ENCODE measurements at places on chromosomes 1 and 21. TPM values are rescaled to one million over a fixed set of nuclear protein-coding genes. Genes with fewer than 3 reads are reported as not detected.

DNA sequence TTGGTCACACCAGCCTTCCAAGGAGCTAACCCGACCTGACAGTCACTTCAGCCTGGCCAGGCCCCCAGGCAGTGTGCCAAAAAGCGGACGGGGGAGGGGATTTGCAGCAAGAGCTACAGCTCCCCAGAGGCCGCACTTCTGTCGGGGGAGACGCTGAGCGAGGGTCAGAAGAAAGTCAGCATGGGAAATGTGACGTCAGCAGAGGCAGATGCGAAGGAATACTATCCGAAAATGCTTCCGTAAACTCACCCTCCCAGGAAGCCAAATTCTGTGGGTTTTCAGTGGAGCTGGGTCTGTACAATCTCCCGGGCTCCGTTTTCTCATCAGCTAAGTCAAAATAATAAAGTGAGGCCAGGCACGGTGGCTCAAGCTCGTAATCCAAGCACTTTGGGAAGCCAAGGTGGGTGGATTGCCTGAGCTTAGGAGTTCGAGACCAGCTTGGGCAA lies 28.5 kb upstream of the ECE1 start:
- DNase-seq = no peak

DNA sequence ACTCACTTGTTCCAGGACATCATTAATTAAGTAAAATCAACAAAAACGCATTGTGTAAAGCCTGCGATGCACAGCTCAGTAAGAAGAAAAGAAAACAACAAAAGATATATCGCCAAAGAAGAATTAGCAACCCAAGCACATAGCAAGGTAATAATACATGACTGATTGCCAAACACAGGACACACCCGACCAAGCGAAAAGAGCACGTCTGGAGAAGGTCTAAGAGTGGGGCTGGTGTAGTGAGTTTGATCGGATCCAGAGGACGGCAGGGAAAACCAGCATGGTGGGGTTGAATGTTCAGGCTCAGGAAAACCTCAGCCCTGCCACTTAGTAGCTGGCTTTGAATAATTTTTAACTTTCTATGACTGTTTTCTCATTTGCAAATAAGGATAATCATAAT lies 69.8 kb downstream of the JAK1 start:
- no peak for DNase-seq

DNA sequence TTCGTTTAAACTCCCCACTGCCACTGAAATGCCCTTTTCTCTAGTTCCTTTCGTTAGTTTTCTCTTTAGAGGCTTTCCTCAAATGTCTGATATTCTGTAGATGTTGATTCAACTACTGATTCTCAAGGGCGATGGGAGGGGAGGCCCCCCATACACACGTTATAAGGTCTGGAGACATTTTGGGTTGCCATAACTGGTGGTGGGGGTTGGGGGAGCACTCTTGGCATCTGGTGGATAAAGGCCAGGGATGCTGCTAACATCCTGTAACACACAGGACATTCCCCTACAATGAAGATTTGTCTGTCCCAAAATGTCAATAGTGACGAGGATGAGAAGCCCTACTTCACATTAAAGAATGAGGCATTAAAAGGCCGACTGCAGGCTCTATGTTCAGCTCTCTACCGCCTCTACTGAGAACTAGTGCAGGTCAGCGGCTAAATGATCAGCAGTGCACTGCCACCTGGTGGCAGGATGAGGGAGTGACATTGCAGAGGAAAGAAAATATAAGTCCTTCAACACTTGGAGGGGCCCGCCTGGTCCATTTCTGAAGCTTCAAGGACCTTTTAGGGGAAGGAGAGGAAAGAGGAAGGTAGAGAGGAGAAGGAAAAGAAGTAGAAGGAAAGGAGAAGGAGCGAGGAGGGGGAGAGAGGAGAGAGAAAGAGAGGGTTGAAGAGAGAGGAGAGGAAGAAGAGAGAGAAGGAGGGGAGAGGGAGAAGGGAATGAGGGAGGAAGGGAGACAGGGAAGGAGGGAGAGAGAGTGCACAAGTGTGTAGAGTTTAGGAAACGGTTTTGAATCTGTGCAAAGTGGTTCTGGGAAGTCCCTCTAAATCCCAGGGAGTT lies 29.4 kb downstream of the ALG14 start:
- peak; percentile 97 for DNase-seq

DNA sequence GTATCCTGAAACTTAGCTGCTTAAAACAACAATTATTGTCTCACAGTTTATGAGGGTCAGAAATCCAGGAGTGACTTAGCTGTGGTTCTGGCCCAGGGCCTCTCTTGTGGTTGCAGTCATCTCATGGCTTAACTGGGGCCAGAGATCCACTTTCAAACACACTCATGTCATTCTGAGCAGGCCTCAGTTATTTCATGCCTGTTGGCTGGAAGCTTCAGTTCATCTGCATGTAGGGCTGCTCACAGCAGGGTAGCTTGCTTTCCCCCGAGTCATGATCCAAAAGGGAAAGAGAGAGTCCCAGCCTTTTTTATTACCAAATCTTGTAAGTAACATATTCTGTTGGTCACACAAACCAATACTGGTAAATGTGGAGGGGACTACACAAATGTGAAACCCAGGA lies 96.6 kb upstream of the B3GALT2 start:
- no peak for DNase-seq

TAGLN2 gene
- 187 TPM for total RNA-seq

DNA sequence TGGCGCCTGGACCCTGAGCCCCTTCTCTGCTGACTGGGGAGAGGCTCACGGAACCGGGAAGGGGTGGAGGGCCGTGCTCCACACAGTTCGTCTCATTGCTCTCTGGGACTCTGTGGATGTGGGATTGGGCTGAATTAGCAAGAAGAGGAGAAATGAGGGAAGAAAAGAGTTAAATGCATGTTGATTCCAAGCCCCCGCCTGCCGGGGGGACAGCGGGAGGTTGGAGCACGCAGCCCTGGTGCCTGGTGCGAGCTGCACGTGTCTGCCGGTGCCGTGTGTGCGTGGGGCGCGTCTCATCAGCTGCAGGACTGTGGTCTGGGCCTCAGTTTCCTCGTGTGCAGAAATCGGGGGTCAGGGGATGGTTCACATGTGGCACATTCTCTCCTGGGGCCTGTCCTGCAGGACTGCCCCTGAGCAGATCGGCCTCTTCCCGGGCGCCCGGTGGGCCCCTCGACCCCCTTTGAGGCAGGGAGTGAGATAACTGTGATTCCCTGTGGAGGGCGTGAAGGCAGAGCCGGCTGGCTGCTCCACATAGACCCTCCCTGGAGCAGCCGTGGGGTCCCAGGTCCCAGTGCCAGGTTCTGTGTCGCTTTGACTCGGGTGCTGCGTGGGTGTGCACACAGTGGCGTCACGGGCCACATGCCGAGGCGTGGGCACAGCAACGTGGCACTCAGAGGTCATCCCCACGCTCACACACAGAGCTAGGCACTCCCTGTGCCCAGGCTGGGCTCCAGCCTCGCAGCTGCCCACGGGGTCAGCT lies 11.4 kb downstream of the SAMD11 start:
- no peak for DNase-seq

All from esophagus muscularis mucosa (tissue), 4 donors.